ENCODE measurements at places on chromosomes 16 and 17. TPM values are rescaled to one million over a fixed set of nuclear protein-coding genes. Genes with fewer than 3 reads are reported as not detected.

- DNase-seq = no peak
These were observed 2.9 kb upstream of the TMEM102 start for GRCh38 chr17:7432296-7432695.

GRCh38 chr17:77291591-77292386 is 151.0 kb downstream of the SEC14L1 start:
- DNase-seq = no peak

GRCh38 chr16:89556750-89557689 is 3.5 kb upstream of the RPL13 start:
- peak; percentile 42 for DNase-seq

DNA sequence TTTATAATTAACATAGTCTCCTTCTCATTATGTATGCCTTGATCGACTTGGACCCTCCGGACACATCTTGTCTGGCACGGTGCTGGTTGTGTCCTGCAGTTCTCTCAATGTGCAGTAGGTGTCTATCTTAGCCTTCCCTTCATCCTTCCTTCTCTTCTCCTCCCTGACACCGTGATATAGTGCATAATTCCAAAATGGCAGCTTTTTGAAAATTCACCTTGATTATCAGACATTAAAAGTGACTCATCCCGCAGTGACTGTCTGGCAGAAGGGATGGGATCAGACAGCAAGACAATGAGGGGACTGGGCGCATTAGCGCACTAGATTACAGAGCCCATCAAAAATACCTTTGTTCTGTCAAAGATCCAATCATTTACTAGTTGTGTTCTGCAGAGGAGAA is 70.0 kb upstream of the PMFBP1 start:
- peak; percentile 30 for DNase-seq

GRCh38 chr16:89187032-89187769 is 13.1 kb downstream of the SLC22A31 start:
- DNase-seq = no peak

Gene ATP2A1
- total RNA-seq = 2.0 TPM

DNA sequence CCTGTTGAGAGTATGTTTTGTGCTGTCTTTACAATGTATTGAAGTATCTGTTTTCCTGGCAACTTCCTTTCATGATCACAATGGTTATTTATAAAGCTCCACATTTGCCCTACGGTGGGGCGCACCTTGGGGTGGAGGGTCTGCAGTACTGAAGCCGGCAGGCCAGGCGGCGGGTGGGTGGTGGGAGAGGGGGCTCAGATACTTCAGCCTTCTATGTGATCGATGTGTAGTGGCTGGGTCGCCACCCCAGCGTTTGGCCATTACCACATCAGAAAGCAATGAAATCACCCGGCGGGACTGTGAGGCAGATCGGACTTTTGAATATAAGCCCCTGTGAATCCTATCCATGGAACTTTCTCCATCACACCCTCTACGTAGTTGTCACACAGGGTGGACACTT is 196.6 kb downstream of the FOXL1 start:
- no peak for DNase-seq

- DNase-seq = no peak
These were observed 20.3 kb downstream of the TRIM25 start for GRCh38 chr17:56893503-56893902.

DNA sequence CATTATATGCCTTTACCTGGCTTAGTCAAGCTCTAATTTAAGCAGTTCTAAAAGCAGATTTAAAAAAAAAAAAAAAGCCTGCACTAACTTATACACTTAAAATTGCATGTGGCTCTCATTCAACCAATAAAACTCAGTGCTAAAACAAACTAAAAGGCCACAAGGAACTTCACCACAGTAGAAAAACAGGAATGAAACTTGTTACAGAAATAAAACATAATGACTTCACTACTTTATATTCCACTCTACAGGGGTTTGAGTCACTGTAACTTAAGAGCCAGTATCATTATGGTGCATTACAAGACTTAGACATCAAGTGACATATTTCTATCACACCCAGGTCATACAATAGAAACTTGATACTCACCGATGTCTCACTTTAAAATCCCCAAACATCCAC is 11.1 kb downstream of the CA10 start:
- DNase-seq = peak; percentile 7

GRCh38 chr17:82938873-82939620 is 99.2 kb upstream of the ZNF750 start:
- DNase-seq = no peak

DNA sequence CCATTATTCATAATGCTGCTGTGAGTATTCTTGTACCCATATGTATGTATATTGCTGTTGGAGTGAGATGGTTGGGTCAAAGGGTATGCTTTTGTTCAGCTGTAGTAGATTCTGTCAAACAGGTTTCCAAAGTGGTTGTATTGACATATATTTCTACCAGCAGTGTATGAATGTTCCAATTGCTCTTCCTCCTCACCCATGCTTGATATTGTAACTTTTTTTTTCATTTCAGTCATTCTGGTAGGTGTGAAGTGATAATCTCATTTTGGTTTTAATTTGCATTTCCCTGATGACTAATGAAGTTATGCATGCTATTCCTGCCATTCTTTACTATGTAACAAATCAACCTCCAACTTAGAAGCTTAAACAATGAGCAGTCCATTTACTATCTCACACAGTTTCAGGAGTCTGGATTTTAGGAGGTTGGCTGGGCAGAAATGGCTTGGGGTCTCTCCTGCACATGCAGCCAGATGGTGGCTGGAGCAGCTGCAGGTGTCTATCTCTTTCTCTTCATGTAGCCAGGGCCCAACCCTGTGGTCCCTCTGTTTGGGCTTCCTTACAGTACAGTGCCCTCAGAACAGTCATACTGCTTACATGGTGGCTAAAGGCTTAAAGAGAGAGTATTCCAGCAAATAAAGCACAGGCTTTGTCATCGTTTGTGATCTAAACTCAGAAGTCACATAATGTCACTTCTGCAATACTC is 21.2 kb downstream of the ERAL1 start:
- DNase-seq = no peak

Gene TEKT3
- total RNA-seq = not detected

Gene ITGB3
- total RNA-seq = 59.2 TPM

- DNase-seq = no peak
These were observed 1.2 kb downstream of the SOX15 start for GRCh38 chr17:7588553-7589203.

- no peak for DNase-seq
These were observed 11.2 kb downstream of the SULT1A2 start for GRCh38 chr16:28585674-28586073.

- DNase-seq = no peak
These were observed 49.7 kb upstream of the ANKFY1 start for GRCh38 chr17:4313221-4314114.

Gene TGFB1I1
- 124 TPM for total RNA-seq

DNA sequence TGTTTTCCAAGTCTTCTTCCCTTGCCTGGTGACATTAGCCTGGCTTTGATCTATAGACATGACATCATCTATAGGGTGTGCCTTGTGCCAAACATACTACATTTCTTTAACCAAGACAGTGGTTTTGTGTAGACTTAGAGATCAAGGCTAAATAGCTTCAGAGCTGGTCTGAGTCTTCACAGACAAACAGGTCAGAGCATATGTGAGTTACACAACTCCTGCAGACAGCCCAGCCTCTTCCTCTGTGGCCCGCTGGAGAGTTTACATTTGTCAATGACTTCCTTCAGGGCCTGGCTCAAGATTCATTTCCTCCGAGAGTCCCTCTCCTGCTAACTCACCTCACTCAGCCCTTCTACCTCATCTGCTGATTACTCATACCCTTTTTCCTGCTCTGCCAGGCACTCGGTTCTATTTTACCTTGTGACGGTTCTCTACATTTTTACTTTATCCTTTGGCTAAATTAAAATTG is 73.1 kb upstream of the TANC2 start:
- peak; percentile 87 for DNase-seq

Gene MYCBPAP
- 0.99 TPM for total RNA-seq

- no peak for DNase-seq
These were observed 2.3 kb downstream of the TSR3 start for GRCh38 chr16:1349351-1349750.

Gene MYO15B
- total RNA-seq = 6.2 TPM

Gene KRT20
- total RNA-seq = not detected

GRCh38 chr17:58338841-58339754 is 10.5 kb upstream of the TSPOAP1 start:
- DNase-seq = peak; percentile 68

Gene DPEP2
- total RNA-seq = not detected

Gene KRTAP4-1
- not detected for total RNA-seq

DNA sequence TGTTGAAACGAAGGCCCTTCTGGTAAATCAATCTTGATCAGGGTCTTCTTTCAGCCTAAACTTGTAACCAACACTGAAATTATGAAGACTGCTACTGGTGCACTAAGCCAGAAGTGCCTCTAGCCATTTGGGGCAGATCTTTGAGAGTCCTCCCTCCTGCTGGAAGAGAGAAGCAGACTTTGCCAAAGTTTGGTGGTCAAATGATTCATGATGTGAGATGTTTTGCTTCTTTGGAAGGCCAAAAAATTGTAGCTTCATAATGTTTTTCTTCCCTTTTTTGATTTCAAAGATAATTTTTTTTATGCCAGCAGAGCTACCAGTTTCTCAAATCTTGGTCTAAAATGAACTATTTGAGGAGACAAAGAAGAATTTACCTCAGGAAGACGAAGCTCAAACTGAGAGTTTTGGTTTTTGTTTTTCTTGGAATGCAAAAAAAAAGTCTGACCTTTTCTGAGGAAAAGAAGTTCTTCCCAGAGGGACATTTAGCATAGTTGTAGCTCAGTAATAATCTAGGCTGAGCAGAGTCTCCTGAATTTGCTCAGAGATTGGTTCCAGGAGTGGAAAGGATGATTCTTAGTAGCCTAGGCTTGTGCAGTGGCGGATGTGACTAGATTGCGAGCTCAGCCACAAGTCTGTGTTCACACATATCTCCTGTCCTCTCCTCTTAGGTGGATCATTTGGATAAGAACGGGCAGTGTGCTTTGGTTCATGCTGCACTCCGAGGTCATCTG is 50.9 kb downstream of the CYB561 start:
- DNase-seq = peak; percentile 89

DNA sequence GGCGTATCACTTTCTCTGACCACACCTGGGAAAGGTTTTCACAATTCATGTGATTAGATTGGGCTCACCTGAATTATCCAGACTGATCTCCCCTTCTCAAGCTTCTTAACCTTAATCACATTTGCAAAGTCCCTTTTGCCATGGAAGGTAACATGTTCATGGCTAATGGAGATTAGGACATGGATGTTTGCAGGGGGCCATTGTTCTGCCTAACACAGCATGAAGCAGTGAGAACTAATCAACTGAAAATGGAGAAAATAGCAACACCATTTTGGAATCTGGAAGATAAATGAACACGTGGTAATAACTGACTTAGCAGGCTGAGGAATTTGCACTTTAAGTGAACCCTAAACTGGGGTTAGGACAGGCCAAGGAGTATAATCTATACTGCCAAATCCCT is 25.0 kb upstream of the SBK1 start:
- no peak for DNase-seq

DNA sequence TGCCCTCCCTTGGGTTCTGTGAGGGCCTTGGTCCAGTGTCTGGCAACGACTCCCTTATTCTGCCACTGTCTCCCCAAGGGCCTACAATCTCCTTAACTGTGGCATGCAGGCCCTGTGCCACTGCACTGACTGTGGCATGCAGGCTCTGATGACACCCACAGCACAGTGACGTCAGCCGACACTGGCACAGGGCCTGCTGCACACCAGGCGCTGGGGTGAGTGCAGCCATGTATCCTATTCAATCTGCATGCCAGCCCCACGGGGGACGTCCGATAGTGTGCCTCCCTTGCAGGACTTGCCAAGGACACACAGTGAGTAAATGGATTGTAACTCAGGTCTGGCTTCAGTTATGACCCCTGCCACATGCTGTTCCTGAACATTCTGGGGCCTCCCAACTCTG is 39.8 kb upstream of the RASD1 start:
- DNase-seq = peak; percentile 42

GRCh38 chr17:17902877-17903276 is 66.1 kb upstream of the SREBF1 start:
- no peak for DNase-seq

DNA sequence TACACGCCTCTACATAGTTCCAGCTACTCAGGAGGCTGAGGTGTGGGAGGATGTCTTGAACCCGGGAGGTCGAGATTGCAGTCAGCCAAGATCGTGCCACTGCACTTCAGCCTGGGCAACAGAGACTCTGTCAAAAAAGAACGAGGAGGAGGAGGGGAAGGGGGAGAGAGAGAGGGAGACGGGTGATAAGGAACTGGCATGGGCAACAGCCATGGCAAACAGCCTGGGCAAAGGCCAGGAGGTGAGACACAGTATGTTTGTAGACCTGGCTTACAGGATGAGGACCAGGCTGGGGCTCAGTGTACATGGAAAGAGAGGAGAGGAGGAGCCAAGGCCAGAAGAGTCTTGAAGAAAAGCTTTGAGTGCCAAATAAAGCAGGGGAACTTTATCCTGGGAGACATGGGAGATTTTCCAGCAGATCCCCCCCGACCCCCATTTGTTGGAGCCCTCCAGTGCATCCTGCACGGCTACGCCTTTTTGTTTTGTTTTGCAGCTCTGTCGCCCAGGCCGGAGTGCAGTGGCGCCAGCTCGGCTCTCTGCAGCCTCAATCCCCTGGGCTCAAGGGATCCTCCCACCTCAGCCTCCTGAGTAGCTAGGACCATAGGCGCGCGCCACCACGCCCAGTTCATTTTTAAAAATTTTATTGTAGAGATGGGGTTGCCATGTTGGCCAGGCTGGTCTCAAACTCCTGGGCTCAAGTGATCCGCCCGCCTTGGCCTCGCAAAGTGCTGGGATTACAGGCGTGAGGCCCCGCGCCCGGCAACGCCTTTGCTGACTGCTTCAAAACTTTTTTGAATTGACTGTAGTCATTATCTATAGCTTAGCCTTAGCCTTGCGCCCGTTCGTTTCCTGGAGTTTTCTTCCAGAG is 1.3 kb upstream of the ALKBH5 start:
- no peak for DNase-seq

Gene KCTD2
- 17.1 TPM for total RNA-seq

GRCh38 chr16:3004319-3004718 is 8.4 kb upstream of the CLDN9 start:
- DNase-seq = no peak

- no peak for DNase-seq
These were observed 17.8 kb downstream of the LRRC75A start for GRCh38 chr17:16474012-16474725.

- DNase-seq = no peak
These were observed 13.7 kb upstream of the CDIPT start for GRCh38 chr16:29876594-29877249.

Gene CCL8
- not detected for total RNA-seq

Gene CNTROB
- 25.3 TPM for total RNA-seq
